ENCODE measurements at places on chromosomes 1 and 21.

GRCh38 chr1:113511269-113511668, 121.0 kb downstream of the MAGI3 start:
- DNase-seq: no peak

GRCh38 chr1:39926343-39926793, 24.7 kb upstream of the MYCL start:
- DNase-seq: peak; percentile 61

DNA sequence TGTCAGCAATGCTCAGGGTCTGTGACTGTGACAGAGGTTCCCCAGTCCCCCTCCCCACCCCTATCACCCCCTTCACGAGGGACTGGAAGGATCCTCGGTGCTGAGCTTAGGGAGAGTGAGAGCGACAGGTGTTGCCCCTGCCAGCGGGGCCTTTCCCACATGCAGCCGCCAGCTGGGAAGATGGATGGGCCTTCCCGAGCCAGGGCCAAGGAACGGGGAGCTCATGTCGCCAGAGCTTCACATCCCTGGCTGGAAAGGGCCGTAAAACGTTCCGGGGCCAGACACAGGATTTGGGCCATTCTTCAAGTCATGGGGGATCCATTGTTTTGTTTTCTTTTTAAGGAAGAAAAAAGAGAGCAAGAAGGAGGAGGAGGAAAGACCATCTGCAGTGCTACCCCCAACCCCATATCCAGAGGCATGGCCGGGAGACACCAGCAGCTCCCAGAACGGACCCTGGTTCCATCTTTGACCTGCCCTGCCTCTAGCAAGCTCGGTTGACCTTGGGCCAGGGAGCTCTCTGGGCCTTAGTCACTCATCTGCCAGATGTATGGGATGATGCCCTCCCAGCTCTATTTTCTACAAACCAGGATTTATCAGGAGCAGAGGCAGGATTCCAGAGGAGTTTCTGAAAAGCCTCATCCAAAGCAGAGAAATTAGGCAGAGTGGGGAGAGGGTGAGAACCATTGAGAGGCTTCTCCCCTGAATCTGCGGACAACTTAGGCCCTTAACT, 54.1 kb downstream of the TAS1R2 start:
- no peak for DNase-seq

GRCh38 chr1:160438317-160438918, 38.1 kb downstream of the VANGL2 start:
- no peak for DNase-seq

DNA sequence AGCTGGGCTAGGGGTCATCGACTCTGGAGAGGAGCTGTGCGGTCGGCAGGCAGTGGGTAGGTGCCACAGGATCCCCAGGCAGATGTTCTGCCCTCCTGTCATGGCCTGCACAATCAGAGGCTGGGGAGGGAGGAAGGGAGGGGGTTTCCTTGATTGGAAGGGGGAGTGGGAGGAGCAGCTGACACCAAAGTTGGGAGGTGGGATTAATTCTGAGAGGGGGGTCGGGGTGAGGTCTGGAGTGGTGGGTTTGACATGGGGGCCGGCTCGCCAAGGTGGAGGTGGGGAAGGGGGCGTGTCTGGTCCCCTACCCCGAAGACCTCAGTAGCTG, 651 bp upstream of the HPCA start:
- no peak for DNase-seq

GRCh38 chr1:29504709-29505410, 268.5 kb downstream of the PTPRU start:
- no peak for DNase-seq

DNA sequence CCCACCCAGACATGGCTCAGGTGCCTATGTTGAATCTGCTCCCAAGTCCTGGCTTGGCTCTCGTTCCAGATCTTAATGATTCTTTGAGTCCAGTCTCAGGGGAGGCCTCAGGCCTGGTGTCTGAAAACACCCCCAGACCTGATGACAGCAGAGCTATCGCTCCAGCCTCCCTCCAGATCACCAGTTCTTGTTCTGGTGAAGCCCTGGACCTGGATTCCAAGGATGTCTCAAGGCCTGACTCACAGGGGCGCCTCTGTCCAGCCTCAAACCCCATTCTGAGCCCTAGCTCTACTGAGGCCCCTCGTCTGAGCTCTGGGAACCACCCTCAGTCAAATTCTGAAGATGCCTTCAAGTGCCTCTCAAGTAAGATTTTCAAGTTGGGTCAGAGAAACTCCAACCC, 11.4 kb downstream of the MROH7 start:
- no peak for DNase-seq

All from cardiac fibroblast (primary cell).